ENCODE measurements at places on chromosomes 5 and 9.

DNA sequence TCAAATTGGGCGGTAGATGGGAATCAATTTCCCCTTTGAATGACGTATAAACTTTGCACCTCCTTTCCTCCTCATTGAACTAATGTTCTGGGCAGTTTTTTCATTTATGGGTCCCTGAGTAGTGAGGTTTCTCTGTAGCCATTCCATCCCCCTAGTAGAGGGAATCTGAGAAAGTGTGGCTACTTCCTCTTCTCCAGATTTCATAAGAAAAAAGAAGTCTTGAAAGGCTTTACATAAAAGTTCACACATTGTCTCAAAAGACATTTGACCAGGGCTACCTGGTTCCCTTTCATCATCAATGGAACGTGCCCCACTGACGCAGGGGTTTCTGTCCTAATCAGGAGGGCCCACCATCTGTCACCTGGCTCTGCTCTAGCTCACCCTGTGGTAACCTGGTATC is 57.3 kb downstream of the CTSL start:
- no peak for DNase-seq

GRCh38 chr5:22057012-22057411 is 796.1 kb downstream of the CDH12 start:
- no peak for DNase-seq

- DNase-seq = no peak
These were observed 54.0 kb downstream of the SHOC1 start for GRCh38 chr9:111740739-111741138.

DNA sequence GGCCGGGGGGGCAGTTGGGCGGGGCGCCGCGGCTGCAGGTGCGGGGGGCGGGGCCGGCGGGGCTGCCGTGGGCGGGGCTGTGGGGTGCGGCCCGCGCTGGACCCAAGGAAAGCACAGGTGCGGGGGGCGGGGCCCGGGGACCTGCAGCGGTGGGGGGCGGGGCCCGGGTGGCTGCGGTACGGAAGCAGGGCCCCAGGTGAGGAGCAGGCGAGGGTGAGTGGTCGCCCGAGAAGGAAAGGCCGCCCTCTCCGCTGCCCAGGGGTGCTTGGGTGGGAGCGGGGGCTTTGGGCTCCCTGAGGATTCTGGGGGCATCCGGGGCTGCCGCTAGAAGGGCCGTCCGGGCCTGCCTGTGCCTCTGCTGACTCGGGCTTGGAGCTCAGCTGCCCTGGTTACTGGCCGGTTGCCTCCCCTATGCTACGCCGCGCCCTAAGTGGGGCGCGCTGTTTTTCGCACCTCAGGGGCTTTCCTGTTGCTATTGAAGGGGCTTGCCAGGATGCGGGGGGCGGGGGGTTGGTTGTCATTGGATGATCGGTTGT is 767 bp downstream of the RALGPS1 start:
- no peak for DNase-seq

DNA sequence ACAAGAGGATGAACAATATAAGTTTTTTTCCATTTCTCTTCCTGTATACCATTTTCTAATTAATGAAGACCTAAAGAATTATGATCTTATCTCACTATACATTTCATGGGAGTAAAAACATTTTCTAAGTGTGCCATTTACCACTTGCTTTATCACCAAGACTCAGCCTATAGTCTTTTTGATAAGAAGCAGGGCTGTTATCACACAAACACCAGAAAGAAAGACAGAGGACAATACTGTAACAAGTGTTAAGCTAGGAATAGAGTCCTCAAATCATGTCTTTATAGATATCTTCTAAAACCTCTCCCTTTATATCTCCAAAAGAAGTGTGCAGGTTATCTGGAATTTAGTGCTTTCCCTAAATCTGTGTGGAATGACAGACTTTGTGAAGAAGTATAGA is 119.7 kb downstream of the FAM174A start:
- no peak for DNase-seq

DNA sequence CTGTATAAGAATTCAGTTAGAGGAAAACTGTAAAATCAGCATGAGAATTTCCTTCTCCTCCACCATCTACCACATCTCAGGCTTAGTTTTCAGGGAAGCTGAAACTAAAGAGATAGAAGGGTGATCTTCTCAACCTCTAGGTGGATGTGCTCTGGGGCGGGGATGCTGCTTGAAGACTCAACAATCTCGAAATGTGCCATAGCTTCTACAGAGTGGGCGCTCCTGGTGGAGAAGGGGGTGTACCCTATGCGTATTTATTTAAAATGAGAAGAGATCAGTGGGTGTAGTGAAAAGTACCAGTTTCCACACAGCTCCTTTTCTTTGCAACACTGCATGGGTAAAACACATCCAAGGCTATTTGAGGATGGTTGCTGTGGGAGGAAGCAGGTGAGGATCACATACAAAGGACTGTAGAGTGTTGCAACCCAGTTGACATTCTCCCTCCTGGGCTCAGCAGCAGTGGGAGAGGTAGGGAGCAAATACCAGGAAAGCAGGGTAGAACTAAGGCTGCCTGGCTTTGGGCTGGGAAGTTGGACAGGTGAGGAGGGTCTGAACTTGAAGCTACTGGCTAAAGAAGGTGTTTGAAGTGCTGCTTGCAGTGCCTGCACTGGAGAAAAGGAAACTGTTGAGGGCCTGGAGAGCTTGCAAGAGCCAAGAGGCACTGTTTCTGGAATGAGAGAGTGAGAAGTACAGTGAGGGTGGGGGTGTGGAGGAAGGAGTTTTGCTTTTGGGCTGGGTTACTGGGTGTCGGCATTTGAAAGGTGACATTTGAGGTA is 73.1 kb downstream of the MAST4 start:
- DNase-seq = no peak

- no peak for DNase-seq
These were observed 14.1 kb downstream of the TMEM38B start for GRCh38 chr9:105708405-105708804.

GRCh38 chr5:34022121-34022705 is 14.4 kb upstream of the AMACR start:
- DNase-seq = no peak

DNA sequence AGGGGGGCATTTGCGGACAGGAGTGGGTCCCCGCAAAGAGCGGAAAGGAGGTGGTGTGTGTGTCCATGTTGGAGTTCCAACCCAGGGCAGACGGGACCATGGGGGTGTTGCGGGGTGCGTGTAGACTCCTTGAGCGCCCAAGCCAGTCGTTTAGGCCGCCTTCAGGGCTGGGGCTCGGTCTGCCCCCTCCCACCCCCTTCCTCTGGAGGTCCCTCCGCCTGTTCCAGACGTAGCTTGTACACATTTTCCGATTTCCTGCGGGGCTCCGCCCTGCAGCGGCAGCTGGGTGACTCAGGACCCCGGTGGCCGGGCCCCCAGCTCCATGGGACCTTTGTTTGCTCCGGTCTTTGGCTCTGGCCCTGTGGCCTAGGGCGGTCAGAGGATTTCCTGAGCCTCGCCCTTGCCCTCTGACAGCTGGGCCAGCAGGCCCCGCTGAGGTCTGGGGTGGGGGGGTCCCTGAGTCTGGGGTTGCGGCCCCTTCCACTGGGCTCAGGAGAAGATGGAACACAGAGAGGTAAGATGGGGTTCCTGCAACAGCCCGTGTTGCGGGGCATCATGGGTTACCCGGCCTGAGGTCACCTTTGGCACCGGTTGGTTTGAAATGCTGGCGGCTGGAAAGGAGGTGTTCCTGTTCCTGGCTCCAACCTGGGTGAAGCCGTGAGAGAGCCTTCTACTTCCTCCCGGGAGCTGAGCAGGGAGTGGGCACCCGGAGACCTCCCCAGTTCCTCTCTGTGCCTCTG is 1.5 kb downstream of the PKN3 start:
- DNase-seq = no peak

GRCh38 chr9:128081056-128081455 is 13.0 kb downstream of the SLC25A25 start:
- no peak for DNase-seq

GRCh38 chr5:172902497-172903472 is 56.4 kb upstream of the RPL26L1 start:
- DNase-seq = no peak

DNA sequence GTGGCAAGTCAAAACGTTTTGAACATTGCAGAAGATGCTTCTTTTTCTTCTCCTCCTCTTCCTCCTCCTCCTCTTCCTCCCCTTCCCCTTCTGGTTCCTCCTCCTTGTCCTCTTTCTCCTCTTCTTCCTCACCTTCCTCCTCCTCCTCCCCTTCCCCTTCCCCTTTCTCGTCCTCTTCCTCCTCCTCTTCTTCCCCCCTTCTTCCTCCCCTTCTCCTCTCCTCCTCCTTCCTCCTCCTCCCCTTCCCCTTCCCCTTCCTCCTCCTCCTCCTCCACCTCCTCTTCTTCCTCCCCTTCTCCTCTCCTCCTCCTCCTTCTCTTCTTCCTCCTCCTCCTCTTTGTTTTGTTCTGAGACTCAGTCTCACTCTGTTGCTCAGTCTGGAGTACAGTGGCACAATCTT is 167.0 kb upstream of the SV2C start:
- no peak for DNase-seq

GRCh38 chr5:13253111-13253510 is 691.4 kb downstream of the DNAH5 start:
- DNase-seq = no peak

- no peak for DNase-seq
These were observed 3.2 kb upstream of the SMAD5 start for GRCh38 chr5:136129445-136129844.

- DNase-seq = no peak
These were observed 43.9 kb downstream of the NSA2 start for GRCh38 chr5:74810915-74811314.

- DNase-seq = no peak
These were observed 440.9 kb upstream of the EDIL3 start for GRCh38 chr5:84825606-84826005.

- no peak for DNase-seq
These were observed 39.9 kb downstream of the FNIP1 start for GRCh38 chr5:131756942-131757341.

GRCh38 chr5:57859626-57860025 is 377.0 kb upstream of the ACTBL2 start:
- no peak for DNase-seq

- DNase-seq = no peak
These were observed 161.8 kb upstream of the IRX2 start for GRCh38 chr5:2913281-2913680.

GRCh38 chr5:45038366-45038987 is 229.7 kb downstream of the MRPS30 start:
- DNase-seq = peak; percentile 8
